ENCODE measurements at places on chromosomes 7 and 10. TPM values are rescaled to one million over a fixed set of nuclear protein-coding genes. Genes with fewer than 3 reads are reported as not detected.

The NPSR1 gene
- not detected for total RNA-seq

The ZNF488 gene
- 0.64 TPM for total RNA-seq

DNA sequence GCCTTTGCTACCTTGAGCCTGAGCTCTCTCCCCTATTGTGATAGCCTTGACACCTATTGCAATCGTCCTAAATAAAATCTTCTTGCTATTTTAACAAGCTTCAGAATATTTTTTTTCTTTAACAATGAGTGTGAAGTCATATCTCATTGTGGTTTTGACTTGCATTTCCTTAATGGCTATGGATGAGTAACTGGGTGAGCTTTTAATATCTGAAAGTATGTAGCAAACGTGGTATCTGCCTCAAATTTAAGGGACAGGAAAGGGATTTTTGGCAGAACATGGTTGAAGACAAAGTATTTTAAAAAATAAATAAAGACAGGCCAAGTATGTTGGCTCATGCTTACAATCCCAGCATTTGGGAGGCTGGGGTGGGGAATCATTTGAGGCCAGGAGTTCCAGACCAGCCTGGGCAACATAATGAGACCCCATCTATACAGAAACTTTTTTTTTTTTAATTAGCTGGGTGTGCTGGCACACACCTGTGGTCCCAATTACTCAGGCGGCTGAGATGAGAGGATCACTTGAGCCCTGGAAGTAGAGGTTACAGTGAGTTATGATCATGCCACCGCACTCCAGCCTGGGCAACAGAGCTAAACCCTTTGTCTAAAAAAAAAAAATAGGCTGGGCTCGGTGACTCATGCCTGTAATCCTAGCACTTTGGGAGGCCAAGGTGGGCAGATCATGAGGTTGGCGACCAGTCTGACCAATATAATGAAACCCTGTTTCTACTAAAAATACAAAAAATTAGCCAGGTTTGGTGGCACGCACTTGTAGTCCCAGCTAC is 319.3 kb upstream of the NRP1 start:
- no peak for DNase-seq

GRCh38 chr7:108063520-108063933 is 60.6 kb upstream of the LAMB1 start:
- no peak for DNase-seq

DNA sequence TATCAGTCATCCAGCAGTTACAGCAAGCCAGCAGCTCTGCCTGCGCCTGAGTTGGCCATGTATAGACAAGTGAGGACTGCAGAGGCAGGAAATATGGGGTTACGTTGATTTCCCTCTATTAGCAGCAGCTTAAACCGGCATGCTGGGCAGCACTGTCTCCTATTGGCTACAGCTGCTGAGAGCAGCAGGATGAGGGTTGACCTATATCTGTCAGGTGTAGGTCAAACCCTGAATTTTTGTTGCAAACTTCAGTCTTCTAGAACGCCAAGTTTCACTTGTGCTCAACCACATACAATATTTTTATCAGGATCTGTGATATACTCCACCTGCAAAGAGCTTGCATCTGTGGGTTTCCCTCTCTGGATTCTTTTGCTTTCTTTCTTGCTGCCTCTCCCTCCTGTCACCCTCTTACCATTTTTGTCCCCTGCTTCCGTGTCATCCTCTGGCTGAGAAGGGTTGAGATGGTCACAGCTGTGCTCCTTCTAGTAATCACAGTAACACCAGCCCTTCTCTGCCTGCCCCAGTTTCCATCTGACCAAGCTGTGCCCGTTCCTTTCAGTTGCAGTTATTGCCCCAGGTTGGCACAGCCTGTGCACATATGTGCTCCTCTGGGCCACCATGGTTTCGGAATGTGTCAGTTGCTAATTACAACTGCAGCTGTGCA is 23.8 kb upstream of the GLCCI1 start:
- DNase-seq = peak; percentile 49

GRCh38 chr10:17872191-17873091 is 63.3 kb downstream of the MRC1 start:
- no peak for DNase-seq

DNA sequence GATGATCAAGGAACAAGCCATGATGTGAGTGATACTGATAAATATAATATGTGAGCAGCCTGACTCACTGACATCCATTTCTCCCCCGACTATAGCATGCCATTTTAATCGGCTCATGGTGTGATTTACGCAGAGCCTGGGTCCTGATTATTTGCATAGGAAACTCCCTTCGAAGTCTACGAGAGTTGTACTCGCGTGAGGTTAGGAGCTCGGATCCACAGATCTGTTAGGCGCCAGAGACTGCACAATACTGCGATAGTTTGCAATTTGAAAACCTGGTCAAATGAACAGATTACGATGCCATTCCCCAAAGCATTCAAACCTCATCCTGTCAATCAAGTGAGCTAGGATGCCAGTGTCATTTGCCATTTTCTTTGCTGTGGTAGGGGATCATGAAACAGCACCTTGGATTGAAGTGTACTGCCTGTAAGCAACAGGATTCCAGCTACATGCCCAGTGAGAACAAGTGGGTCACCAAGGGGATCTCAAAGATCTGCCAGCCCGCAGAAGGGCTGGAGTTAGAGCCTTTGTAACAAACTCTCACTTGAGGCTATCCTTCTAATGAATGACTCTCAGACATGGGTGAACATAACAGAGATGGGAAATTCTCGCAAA is 158.3 kb downstream of the FRMD4A start:
- no peak for DNase-seq

- DNase-seq = no peak
Measured at GRCh38 chr10:9965341-9965740, 1052.3 kb upstream of the CELF2 start.

The ELAPOR2 gene
- 14.9 TPM for total RNA-seq

GRCh38 chr10:133294189-133294588 is 14.5 kb downstream of the TUBGCP2 start:
- no peak for DNase-seq

DNA sequence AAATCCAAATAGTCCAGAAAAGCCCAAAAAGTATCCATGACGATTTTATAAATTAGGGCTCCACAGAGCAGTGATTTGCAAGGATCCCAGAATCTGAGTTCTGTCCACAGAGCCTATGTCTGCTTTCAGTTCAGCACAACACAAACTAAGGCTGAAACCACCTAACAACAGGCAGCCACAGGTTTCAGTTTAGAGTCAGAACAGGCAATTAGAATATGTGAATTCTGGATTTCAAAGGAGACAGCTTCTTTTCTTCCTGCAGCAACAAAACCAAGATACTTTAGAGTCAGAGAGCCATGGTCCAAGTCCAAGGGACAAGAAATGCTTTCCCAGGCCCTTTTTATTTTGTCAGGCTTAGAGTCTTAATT is 23.6 kb downstream of the IFIT3 start:
- no peak for DNase-seq

The TNS3 gene
- 56.9 TPM for total RNA-seq

DNA sequence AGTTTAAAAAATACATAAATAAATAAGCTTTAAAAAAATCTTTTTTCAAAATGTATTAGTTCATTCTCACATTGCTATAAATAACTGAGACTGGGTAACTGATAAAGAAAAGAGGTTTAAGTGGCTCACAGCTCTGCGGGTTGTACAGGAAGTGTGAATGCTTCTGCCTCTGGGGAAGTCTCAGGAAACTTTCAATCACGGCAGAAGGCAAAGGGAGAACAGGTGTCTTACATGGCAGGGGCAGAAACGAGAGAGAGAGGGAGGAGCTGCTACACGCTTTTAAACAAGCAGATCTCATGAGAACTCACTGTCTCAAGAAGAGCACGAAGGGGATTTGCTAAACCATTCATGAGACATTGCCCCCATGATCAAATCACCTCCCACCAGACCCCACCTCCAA is 114.6 kb downstream of the DNAJC1 start:
- no peak for DNase-seq

The ICA1 gene
- 34.2 TPM for total RNA-seq

The GLI3 gene
- 8.2 TPM for total RNA-seq

DNA sequence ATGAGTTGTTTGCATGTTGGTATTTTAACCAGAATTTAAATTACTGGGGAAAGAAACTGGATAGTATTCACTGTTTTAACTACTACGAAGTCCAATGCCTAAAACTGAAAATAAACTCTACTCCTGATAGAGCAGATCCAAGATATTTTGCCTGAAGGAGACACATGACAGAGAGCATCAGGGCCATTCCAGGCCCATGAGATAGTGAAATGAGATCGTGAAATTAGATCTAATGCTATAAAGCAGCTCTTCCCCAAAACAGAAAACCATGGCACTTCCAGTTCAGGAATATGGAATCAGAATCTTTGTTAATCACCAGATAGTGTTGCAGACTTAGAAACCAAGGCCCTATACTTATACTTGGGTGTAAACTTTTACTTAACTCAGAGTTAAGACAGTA is 124.3 kb upstream of the CACNA2D1 start:
- no peak for DNase-seq

DNA sequence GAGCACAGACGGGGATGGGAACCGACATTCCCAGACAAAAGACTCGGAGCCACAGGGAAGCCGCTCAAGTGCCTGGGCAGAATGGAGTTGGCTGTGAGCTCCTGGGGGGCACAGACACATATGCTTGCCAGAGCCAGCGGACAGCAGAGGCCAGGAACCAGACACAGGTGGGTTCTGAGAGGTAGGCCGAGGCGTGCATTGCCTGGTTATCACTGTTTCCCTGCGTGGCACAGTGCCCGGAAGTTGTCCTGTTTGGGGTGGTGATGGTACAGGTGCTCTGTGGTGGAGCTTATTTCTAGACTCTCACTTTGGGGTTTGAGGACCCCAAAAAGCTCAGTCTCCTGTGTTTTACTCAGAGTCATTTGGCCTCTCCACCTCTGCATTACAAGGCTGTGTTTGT is 2.5 kb downstream of the PALD1 start:
- no peak for DNase-seq

DNA sequence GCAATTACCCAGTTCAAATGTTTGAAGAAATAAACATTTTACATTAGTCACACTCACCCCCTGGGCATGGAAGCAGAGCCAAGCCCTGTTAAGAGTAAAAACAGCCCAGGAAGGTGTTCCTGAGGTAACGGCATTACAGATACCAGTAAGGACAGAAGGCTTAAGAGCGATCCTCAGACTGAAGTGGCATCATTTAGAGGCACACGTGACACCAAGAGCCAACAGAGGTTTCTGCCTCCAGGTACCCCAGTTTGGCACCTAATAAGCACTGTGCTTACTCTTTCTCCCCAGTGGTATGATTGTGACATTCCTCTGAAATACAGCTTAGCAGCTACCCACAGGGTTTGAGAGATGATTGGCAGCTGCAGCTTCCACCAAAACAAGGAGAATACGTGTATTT is 17.2 kb downstream of the MMS19 start:
- DNase-seq = no peak

GRCh38 chr10:48364659-48365405 is 58.4 kb downstream of the MAPK8 start:
- DNase-seq = no peak

DNA sequence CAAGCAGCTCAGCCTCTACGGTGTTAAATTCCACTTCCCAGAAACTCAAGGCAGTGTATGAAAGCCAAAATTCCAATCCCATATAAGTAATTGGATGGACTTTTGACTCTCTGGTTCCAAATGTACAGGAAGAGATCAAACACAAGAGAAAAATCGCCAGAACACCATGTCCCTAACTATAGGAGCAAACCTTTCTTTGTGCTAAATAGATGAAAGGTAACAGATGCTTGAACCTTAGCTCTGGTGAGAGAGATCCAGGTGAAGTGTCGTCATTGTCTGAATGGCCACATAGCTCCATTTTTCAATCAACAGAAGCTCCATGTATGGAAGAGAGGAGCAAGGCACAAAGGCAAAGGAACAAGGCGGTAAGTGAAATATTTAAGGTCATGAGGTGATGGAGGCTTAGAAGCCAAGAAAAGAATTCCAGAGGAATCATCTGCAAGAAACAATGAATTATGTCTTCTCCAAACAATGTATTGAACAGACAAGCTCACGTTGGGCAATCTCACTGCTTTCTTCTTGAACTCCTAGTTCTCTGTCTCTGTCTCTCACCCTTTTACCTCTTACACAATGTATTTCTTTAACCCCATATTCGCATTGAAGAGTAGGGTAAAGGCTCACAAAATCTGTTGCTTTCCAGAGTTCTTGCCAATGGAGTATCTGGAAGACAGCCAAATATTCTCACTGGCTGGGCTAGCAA is 585.1 kb downstream of the GATA3 start:
- no peak for DNase-seq

- no peak for DNase-seq
Measured at GRCh38 chr7:106480161-106480579, 180.8 kb downstream of the CCDC71L start.

The CDHR1 gene
- total RNA-seq = 63.7 TPM

The ANTXRL gene
- not detected for total RNA-seq

- no peak for DNase-seq
Measured at GRCh38 chr7:14899030-14899429, 3.5 kb downstream of the DGKB start.

DNA sequence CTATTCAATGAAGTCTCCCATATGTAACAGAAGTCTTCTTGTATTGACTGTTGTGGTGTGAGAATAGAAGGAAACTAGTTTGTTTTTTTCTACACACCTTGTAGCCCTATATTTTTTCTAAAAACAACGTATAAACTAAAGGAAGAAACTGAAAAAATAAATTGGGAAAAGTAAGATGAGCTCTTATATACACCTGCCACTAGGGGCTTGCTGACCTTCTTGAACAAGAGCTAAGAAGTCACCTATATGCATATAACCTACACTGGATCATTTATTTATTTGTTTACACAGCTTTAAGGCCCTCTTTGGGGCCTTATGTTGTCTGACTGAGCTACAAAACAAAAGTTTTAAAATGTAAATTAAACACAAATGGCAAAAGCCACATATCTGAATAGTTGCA is 383.0 kb downstream of the HPSE2 start:
- no peak for DNase-seq

GRCh38 chr7:22452142-22452959 is 47.6 kb downstream of the STEAP1B start:
- peak; percentile 42 for DNase-seq

The GIMAP7 gene
- total RNA-seq = 4.5 TPM

- DNase-seq = no peak
Measured at GRCh38 chr10:114499116-114499515, 94.8 kb upstream of the AFAP1L2 start.

The PRSS37 gene
- not detected for total RNA-seq

- no peak for DNase-seq
Measured at GRCh38 chr7:158811461-158811860, 17.8 kb downstream of the ESYT2 start.

- no peak for DNase-seq
Measured at GRCh38 chr10:125871338-125871737, 9.8 kb downstream of the DHX32 start.

The NPY gene
- 0.55 TPM for total RNA-seq

The C10orf143 gene
- 6.9 TPM for total RNA-seq

The SLC18A2 gene
- 0.37 TPM for total RNA-seq
